ENCODE measurements at places on chromosomes 7 and 10.

DNA sequence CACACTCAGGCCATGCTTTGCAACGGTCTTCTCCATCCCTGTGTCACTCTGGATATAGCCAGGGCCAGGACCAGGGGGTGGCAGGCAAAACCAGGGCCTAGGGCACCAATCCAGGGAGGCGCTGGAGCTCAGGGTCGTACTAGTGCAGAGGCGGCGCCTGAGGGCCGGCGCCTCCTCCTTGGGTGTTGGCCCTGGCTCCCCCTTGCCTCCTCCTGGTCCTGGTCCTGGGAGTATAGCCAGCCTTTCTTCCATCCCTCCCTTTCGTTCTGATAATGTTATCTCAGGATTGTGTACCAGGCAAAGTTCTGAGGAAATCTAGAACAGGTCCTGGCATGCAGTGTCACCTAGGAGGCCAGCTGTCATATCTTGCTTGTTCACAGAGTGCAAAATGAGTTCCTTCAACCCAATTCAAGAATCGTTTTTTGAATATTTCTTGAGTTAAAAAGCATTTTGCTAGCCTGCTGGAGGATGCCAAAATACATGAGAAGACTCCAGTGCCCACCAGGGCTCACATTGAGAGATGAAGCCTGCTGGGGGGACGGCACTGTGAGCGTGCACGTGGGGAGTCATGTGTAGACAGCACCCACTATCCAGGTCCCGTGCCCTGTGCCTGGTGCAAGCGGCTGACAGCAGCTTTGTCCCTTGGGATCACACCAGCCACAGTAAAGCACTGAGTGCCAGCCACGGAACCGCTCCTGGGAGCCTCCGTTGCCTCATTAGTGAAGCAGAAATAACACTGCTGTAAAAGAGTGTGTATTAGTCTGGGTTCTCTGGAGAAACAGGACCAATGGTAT lies 106.9 kb upstream of the C7orf33 start:
- DNase-seq, result no peak

DNA sequence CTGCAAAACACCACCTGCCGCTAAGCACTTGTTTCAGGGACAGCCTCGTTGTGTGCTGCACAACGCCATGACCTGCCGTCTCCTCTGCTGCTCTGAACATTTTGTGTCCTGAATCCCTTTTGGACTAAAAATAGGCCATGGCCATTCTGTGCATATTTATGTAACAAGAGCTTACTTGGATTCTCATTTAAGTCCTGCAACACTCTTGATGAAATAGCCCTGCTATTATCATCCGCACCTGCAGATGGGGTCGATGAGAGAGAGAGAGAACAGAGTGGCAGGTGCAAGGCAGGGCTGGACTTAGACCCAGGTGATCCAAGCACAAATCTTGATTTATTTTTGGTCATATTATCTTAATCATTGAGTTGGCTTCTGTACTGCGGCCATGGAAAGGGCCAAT lies 121.2 kb upstream of the PRKCQ start:
- DNase-seq, result no peak

DNA sequence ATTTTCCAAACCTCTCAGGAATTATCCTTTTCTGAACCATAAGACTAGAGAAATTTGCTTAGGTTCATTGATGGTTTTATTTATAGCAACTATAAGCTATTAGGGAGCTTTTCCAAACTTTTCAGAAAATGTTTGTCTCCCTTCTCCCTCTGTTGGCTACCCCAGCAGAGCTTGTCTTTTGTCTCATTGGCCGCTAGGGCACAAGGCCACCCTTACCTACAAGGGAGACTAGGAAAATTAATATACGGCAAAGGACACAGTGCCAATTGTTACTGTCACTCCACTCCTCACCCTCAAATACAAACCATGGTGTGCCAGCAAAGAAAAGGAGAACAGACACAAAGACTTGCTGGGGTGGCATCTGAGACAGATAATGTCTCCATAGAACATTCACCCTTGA lies 471.4 kb downstream of the XPNPEP1 start:
- no peak for DNase-seq

DNA sequence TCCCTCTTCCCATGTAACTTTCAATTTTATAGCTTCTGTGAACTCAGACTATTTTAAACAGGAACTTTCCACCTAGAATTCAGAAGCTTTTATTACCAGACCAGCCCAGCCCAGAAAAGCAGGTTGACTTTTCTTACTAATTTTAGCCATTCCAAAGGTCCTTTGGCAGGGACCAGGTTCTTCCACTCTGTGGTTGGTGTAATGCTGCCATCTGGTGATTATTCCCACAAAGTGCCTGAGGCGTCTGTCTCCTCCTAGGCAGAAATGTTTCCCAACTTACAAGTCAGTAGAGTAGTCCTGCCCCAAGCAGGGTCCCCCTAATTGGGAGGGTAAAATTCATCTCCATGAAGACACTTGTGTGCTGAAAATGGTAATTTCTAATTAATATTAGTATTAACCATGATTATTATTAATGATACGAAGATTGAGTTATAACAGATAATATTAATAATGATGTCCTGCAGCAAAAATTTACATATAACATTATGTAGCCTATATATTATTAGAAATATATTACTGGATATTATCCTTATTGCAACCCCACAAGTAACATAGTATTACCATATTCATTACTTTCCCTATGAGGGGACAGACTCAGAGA lies 53.0 kb upstream of the PPP1R17 start:
- DNase-seq, result no peak

- DNase-seq, result no peak
These were observed 136.5 kb upstream of the UNC5B start for GRCh38 chr10:71075759-71076472.

Measured in naive thymus-derived CD4-positive, alpha-beta T cell (primary cell).